ENCODE measurements at places on chromosomes 6 and 20.

DNA sequence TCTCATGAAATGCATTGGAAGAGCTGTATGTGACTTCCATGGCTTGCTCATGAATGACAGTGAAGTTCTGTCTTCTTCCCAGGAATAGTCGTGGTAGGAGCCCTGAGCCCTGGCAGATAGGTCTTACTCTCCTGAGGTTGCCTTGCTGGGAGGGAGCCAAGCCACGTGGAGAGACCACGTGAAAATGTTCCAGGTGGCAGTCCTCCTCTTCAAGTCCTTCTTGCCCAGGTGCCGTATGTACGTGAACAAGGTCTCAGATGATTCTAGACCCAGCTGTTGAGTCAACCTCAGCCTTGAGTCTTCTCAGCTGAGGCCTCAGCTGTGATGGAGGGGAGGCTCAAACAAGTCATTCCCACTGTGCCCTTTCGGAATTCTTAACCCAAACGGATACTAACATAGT, 192.4 kb upstream of the PRDM1 start:
- no peak for DNase-seq

GRCh38 chr6:132023490-132023889, 72.3 kb upstream of the CCN2 start:
- no peak for DNase-seq

DNA sequence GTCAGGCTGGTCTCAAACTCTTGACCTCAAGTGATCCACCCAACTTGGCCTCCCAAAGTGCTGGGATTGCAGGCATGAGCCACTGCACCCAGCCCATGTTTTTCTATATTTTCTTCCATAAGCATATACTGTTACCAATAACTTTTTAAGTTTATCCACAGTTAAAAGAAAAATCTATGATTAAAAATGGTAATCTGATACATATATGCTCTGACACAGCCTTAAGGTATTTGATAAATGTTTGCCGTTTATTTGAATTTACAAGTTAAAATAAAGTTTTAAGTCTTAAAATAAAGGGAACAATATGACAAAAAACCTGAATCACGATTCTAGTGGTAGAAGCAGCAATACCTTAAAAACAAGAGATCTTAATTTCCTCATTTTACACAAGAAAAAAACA, 5.2 kb downstream of the STK38 start:
- DNase-seq, result no peak

- DNase-seq, result no peak
Observed at GRCh38 chr6:36793296-36793912, 45.8 kb downstream of the CPNE5 start.

DNA sequence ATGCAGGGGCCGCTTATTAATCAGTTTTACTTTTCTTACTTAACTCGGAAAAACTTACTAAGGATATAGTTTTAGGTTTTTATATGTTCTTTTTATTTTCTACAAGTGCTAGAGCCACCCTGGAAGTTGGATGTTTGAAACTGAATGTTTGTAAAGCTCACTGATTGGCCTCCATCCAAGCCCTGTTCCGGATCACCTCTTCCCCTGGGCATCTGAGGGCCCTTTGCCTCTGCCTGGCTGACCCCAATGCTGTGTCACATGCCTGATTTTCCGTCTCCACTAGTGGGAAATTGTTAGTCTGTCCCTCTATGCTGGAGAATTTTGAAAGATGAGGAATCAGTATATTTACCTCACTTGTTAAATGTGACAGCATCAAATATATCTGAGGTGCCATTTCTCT, 79.3 kb downstream of the SLC35F1 start:
- no peak for DNase-seq

DNA sequence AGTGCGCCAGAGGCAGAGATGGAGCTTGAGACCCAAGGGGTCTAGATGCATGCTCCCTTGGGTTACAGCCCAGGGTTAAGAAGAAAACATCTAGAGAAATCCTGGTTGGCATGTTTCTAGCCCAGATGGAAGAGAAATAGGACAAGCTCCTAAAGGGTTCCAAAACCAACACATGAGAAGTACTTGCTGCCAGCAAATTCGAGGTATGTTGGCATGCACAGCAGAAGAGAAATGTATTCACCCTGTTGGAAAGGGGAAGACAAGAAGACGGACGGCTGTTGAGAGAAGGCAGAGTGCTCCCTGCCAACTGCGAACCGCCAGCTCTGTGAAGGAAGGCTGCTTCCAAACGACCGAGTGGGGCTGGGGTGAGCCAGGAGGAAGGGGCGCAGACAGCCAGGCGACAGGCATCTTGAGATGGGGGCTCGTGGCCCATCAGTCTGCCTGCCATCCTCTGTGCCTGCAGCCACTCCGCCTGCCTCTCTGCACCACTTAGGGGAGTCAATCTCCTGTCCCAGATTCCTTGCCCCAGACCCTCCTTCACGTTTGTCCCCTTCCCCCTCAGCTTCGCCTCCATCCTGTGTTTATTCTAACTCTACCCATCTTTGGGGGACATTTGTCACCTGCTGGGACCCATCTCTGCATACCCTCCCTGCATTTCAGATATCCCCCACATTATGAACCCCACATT, 249.2 kb downstream of the CDC5L start:
- DNase-seq, result no peak

DNA sequence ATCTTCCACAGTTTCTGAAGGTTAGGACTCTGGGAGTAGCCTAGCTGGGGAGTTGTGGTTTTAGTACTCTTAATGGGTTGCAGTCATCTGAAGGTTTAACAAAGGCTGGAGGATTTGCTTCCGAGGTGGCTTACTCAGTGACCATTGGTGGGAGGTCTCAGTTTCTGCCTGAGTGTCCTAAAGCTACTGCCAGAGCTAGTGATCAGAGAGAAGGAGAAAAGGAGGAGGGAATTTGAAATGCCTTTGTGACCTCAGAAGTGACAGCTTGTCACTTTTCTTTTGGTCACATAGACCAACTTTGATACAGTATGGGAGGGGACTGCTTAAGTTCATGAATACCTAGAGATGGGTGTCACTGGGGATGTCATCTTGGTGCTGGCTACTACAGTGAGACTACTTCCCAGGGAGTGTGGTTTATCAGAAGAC, 41.3 kb downstream of the NCOA3 start:
- no peak for DNase-seq

DNA sequence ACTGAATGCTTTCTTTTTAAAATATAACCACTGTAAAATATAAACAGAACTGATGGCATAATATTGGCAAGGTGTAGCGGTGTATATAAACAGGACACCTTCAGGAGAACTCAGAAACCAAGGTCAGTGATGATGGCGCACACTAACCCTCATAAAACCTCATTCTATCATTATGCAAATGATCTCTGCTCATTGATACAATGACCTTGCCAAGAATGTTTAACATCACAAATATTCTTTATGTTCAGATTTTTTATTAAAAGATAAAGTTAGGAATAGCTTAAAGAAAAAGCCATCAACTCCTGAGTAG, 48.6 kb upstream of the DST start:
- DNase-seq, result no peak

DNA sequence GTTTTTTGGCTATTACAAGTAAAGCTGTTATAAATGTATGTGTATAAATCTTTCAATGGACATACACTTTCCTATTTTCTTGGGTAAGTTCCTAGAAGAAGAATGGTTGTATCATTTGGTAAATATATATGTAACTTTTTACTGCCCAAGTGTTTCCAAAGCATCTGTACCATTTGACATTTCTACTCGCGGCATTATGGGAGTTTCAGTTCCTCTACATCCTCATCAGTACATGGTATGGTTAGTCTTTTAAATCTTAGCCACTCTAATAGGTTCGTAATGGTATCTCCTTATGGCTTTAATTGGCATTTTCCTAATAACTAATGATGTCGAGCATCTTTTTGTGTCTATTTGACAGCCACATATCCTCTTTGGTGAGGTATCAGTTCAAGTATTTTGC, 12.9 kb downstream of the SNPH start:
- no peak for DNase-seq

DNA sequence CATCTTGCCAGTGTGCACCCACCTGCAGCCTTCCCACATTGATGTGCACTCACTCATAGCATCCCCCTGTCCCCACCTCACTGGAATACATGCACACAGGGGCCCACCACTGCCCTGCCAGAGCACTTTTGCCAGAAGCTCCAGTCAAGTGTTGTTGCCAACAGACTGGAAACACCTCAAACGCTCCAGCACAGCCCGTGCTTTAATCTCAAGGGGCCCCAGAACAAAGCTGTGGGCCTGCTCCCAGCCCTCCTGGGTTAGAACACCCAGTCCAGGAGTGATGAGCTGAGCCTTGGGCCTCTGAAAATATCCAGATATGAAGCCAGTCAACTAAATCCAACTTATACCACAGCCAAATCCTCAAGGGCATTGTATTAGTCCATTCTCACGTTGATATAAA, 77.1 kb downstream of the CYP39A1 start:
- no peak for DNase-seq

DNA sequence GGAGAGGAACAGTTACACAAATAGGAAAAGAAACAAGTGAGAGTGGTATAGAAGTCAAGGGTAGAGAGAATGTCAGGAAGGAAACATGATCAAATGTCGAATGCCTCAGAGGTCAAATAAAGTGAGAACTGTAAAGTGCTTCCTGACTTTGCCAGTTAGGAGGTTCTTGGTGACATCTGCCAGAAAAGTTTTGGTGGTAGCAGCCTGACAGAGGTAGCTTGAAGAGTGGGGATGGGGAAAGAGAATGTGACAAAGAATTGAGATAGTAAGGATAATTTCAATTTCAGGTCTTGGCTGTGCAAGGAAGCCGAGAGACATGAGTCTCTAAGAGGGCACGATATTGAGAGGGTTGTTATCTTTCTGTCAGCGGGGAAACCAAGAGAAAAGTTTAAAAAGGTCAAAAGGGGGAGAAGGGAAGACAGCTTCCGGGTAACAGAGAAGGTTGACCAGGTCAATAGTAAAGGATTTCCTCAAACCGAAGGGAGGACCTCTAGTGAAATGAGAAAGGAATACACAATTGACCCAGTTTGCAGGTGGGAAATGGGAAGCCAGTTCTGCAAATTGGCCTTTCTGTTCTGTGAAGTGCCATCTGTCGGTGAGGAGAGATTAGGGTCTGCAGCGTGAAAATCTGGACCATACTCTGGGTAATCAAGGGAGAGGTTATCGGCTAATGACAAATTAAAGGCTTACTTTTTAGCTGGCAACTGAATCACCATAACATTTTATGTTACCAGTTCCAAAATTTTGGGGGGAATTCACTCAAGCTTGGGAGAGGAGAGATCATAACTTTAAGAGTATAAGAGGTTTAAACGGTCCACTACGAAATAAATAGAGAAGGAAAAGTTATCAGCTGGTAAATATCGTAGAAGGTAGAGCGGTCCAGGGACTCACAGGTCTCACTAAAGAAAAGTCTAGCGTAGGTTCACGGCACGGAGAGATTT, 973 bp upstream of the BRD2 start:
- no peak for DNase-seq

DNA sequence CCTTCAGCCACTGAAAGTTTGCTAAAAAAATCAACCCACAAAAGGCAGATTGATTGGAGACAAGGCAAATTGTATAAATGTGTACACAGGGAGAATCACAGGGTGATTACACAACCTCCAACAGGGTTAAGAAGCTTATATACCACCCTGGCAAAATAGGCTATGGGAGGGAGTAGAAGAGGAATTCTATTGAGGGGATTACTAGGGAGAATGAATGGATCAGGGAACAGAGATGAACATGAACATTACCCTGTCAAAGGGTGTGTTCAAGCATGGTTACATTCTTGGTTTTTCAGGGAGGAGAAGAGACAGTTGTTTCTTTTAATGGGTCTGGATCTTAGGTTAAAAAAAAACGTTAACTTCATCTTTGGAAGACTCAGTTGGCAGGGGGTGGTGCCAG, 5.1 kb upstream of the MRS2 start:
- DNase-seq, result no peak

- no peak for DNase-seq
Observed at GRCh38 chr6:89198235-89198634, 18.9 kb downstream of the GABRR1 start.

DNA sequence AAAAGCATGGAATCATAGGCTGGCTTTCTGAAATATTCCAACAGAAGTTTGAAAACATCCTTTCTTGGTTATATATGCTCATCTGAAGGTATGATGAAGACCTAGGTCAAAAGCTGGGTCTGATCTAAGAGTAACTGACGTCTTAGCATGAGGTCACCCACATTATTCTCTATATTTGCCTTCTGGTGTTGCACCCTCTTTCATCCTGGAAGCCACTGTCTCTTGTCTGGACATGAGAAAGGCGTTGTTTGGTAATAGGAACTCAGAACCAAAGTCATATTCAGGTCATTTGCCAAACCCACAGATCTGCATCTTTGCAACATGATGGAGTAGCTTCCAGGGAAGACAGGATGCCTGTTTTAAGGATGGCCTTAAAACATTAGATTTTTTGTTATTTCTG, 17.6 kb downstream of the GABRR1 start:
- DNase-seq, result no peak

DNA sequence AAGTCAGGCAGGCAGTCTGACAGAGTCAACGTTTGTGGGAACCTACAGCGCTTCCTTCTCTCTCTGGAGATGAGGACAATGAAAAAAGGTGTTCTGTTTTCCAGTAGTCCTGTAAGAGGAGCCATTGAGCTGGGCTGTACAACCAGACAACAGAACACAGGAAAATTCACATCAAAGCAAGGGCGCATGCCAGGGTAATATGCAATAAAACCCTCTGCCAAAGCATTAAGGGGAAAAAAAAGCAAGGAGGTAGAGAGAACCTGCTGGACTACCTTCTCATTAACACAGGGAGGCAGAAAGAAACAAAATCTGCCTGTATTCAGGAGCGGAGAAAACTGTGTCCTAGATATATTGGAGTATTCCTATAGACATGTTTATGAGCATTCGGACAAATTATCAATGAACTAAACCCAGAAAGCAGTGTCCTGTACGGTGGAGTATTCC, 1.3 kb downstream of the RNF24 start:
- no peak for DNase-seq

DNA sequence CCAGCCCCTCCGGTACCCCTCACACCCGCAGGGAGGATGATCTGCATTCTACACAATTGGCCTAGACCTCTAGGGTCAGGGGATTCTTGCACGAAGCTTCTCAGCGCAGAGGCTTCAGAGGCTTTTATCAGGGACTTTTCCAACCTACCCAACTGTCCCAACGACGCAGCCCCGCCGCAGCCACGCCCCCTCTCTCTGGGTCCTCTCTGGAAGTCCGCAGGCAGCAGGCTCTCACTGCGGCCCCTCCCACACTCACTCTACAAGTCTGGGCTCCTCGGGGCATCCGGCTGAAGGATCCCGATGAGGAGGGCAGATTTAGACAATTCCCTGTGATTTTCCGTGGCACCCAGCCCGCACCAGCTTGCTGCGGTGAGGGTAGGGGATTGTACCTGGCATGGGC, 227.7 kb upstream of the RNF24 start:
- DNase-seq, result no peak

DNA sequence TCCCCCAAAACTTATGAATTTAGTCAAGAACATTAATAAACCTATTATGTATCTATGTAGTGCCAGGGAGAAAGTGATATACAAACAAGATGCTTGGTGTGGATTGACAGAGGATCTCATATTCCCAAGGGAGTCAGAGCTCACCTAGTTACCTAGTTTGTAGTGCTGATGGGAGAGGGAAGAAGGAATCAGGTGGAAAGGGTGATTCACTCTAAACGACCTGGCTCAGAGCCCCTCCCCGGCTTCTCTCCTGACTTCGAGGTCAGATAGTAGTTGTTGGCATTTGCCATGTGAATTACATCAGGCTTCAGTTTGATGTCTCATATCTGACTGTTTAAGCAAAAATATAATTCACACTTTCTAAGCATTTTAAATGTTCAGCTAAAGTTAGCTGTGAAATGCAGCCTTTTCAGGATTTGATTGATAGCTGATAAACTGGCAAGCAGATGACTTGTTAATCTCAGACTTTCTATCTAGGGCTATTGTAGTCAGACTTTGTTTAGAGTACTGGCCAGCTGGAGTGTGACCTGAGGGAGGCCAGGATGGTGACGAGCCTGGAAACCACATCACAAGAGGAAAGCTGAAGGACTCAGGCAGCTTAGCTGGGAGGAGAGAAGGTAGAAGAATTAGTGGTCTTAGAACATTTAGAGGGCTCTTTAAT, 123.7 kb downstream of the AKAP7 start:
- DNase-seq, result no peak
